ENCODE measurements at places on chromosomes 11 and 22.

- DNase-seq, result no peak
These were observed 17.8 kb upstream of the CARS1 start for GRCh38 chr11:3074912-3075589.

- peak; percentile 79 for DNase-seq
These were observed at the start of gene NRIP3 for GRCh38 chr11:9003573-9004182. Gene NRIP3, minus strand, starts transcription at chr11:9004001. Its CDS starts 66 bp downstream, at chr11:9003935.

- DNase-seq, result peak; percentile 70
These were observed at the start of gene PLXNB2 for GRCh38 chr22:50306753-50307749. Gene PLXNB2, minus strand, starts transcription at chr22:50307646. Its CDS starts 17,062 bp downstream, at chr22:50290584.

- DNase-seq, result peak; percentile 38
These were observed 3.7 kb upstream of the NUCB2 start for GRCh38 chr11:17272801-17273200.

DNA sequence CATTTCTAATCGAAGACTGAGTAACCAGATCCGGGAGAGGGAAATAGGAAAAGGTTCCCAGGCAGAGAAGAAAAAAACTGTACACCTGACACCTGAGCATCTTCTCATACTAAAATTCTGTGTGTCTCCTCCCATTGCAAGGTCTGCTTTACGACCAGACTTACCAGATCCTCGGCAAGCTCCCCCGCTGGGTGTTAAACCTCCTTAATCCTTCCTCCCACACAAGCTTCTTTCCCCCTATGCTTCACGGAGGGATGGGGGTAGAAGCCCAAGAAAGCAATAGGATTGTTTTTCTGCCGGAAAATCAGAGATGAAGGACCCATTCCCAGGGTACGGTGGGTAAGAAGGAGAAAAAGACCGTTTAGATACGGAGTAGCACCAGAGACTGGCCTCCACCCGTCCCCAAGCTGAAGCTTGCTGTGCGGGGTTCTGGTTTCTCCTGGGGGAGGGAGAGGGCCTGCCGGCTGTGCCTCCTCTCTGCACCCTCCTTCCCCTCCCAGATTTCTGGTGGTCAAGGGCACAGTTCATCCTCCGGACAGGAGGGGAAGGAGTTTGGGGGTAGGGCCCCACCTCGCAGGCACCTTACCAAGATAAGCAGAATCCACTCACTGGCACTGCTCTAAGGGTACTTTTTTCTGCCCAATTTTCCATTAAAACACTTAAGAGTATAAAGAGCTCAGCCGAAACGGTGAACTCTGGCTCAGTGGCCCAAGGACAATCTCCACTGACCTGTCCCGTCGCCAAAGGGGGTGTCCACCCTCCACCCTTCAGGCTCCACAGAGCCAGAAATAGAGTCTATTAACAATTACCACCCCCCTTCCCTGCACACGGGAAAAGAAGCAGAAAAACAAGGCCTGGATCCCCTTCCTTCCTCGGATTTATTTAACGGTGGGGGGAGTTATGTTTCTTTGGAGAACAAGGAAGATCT is 1.2 kb downstream of the TOB2 start:
- peak; percentile 49 for DNase-seq

- DNase-seq, result no peak
These were observed at the start of gene OR52K1 for GRCh38 chr11:4482445-4482844. Gene OR52K1, plus strand, starts transcription at chr11:4482646. Its CDS starts 6,255 bp downstream, at chr11:4488901.

DNA sequence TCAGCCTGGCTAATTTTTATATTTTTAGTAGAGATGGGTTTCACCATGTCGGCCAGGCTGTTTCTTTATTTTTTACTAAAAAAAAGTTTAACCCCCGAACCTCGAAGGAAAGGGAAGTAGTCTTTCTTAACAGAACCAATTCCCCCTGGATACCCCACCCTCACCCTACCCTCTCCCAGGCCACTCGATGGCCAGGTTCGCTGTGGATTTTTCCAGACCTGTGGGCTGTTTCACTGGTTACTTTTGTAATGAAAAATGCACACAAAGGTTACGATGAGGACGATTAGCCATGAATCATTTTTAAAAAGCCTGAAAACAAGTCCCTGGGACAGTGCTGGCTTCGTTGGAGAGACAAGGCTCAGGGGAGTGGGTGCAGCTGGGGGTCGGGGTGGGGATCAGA is 2.5 kb downstream of the TSPO start:
- DNase-seq, result no peak

GRCh38 chr11:46237248-46238077 is 40.0 kb upstream of the CREB3L1 start:
- peak; percentile 87 for DNase-seq

DNA sequence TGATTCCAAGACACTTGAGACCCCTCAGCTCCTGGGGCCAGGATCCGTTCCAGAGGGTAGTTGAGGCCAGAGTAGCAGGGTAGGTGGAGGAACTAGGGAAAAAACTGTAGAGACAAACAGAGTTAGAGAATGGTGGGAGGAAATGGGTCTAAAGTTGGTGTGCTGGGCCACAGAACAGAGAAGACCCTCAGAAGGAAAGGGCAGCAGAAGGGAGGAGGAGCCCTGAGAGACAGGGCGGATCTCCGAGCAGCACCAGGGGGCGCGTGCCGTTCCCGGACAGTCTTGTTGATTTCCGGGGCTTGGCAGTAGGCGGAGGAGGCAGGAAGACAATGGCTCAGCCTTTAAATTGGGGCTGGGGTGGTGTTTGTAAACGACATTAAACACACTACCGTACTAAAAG is 2.4 kb upstream of the CECR2 start:
- peak; percentile 43 for DNase-seq

DNA sequence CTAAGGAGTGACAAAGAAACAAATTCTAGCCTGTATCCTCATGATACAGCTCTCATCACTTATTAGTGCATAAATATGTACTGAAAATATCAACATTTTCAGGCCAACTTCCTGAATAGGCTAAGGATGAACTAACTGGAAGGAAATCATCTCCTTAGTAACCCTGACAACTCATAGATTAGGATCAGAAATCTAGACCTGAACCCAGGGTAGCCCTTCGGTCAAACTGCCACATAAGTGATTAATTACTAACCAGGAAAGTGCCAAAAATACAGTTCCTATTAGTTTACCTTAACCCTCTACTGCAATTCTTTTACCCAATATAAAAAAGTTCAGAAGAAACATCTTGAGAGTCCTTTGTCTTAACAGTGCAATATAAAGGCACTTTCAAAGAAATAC is 40.0 kb downstream of the AMBRA1 start:
- DNase-seq, result no peak

- no peak for DNase-seq
These were observed 199.2 kb upstream of the C11orf87 start for GRCh38 chr11:109222761-109223160.

DNA sequence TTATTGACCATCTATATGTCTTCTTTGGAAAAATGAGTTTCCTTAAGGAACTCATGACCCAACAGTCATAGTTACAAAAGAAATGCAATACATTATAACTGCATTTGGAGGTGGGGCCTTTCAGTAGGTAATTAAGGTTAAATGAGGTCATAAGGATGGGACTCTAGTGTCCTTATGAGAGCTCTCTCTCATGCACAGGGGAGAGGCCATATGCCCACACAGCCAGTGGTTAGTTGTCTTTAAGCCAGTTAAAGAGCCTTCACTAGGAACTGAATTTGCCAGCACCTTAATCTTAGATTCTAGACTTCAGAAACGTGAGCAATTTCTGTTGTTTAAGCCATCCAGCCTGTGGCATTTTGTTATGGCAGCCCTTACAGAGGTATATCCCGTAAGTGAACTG is 27.3 kb downstream of the INTS4 start:
- DNase-seq, result no peak

DNA sequence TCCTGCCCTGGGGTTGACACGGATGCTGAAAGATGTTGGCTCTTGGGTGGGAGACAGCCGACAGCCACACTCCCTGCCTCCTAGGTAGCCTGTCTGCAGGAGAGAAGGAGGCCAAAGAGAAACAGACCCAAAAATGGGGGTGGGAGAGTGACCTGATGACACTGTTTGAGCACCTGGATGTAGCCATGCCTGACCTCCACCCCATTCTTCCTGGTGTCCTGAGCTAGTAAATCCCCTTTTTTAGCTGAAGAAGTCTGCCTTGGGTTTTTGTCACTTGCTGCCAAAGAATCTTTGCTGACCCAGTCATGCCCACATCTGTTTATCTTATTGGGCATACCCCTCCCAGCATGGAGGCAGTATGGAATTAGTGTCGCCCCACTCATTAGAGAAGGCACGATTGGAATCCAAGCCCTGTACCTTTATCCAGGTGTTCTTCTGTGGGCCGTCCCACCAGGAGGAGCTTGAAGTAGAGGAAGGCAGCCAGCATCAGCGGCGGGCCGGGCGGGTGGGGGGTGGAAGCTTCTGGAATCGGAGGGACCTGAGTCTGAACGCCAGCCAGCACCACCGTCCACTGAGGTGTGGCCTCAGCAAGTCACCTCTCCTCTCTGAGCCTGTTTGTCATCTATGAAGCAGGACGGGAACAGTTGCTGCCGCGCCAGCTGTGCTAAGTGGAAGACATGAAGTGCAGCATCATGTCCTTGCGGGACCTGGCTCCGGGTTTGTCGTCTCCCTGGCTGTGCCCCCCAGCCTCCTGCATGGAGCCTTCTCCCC is 37.8 kb downstream of the IGHMBP2 start:
- no peak for DNase-seq

GRCh38 chr11:1785749-1786413 is 22.2 kb upstream of the CTSD start:
- DNase-seq, result no peak

- no peak for DNase-seq
These were observed 192.8 kb upstream of the MTNR1B start for GRCh38 chr11:92776676-92777075.

DNA sequence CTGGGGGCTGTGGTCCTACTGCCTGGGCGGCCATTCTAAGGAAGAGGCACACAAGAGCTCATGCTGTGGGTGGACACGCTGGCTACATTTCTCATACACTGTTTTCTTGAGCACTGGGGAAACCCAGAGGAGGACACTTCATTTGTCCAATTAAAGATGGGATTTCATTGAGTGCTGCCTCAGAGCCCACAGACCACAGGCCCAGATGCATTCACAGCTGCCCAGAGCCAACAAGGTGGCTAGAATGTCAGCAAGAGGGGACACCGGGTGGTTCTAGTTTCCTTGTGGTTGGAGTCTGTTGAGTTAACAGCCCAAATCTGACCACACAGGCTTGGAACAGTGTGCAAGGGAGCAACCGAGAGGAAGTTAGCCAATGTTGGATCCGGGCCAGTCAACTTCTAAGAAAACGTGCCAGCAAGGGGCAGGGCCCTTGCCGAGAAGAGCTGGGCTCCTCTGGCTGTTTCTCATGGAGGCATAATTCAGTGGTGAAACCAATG is 35.0 kb upstream of the SORL1 start:
- peak; percentile 99 for DNase-seq

GRCh38 chr11:14386895-14387480 is 28.0 kb upstream of the RRAS2 start:
- DNase-seq, result no peak

GRCh38 chr11:12402691-12403120 is 25.3 kb downstream of the PARVA start:
- DNase-seq, result no peak

DNA sequence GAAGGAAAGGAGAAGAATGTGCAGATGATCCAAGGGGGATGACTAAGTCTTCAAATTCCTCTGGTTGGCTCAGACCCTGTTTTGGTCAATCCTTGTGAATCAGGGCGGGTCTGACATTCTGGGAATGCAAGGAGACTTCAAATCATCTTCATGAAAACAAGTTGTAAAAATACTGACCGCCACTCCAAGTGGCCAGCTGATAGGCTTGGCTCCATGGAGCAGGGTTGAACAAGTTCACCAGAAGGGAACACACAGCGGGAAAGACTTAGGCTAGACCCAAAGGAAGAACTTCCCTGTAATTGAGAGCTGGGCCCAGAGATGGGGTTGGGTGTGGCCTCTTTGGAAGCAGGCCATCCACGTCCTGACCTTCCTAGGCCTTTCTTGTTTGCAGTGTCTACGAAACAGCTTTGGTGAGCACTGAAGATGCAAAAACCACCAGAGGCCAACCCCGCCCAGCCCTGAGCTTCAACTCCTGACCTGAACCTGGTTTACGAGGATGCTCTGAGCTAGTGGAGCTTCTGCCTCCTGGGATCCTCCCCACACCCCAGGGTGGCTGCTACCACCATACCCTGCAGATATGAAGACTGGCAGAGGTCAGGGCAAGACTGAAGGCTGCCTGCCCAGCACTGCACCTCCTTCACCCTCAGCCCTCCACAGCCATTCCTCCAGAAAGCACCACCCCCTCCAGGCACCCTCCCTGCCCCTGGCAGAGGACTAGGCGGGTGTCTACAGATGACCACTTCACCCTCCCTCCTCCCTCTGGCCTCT is 26.1 kb downstream of the GDPD5 start:
- DNase-seq, result no peak

- no peak for DNase-seq
These were observed 52.7 kb upstream of the HTATIP2 start for GRCh38 chr11:20310596-20311394.

DNA sequence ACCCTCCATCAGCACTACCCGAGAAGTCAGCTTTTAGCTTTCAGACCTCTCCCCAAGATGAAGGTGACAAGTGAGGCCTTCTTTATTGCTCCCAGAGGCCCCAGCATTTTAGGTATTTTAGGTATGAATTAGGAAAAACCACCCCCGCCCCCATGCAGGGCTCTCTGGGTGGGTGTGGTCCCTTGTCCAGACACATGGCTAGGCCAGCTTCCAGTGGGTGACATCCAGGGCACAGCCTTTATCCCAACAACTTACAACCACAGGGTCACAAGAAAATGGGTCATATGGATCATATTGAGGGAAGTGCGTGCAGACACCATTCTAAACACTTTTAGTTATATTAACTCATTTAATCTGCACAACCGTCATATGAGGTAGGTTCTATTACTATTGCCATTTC is 42.1 kb downstream of the RIBC2 start:
- DNase-seq, result no peak

GRCh38 chr11:29224739-29225384 is 792.0 kb downstream of the KCNA4 start:
- DNase-seq, result no peak

- DNase-seq, result no peak
These were observed 25.2 kb downstream of the TSPAN32 start for GRCh38 chr11:2327032-2327431.

GRCh38 chr11:111352231-111352746 is 26.8 kb downstream of the POU2AF1 start:
- no peak for DNase-seq

DNA sequence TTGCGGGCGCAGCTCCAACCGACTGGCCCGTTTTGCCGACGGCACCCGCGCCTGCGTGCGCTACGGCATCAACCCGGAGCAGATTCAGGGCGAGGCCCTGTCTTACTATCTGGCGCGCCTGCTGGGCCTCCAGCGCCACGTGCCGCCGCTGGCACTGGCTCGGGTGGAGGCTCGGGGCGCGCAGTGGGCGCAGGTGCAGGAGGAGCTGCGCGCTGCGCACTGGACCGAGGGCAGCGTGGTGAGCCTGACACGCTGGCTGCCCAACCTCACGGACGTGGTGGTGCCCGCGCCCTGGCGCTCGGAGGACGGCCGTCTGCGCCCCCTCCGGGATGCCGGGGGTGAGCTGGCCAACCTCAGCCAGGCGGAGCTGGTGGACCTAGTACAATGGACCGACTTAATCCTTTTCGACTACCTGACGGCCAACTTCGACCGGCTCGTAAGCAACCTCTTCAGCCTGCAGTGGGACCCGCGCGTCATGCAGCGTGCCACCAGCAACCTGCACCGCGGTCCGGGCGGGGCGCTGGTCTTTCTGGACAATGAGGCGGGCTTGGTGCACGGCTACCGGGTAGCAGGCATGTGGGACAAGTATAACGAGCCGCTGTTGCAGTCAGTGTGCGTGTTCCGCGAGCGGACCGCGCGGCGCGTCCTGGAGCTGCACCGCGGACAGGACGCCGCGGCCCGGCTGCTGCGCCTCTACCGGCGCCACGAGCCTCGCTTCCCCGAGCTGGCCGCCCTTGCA is 1.0 kb downstream of the FJX1 start:
- peak; percentile 82 for DNase-seq

GRCh38 chr22:31618471-31619176 is 43.4 kb downstream of the PISD start:
- DNase-seq, result no peak

- peak; percentile 93 for DNase-seq
These were observed 717 bp downstream of the OSM start for GRCh38 chr22:30265823-30266444.

Data from hematopoietic multipotent progenitor cell treated with erythropoietin and hydrocortisone succinate and interleukin-3 and kit ligand, for 6 days (in vitro differentiated cells).